ENCODE measurements at places on chromosomes 4 and X.
A peak's percentile ranks its signal among the peaks of the same experiment; 100 is the strongest.

GRCh38 chr4:172895699-172896098 is 272.9 kb upstream of the GALNT7 start:
- DNase-seq = no peak

GRCh38 chr4:119746951-119747350 is 118.3 kb upstream of the PDE5A start:
- no peak for DNase-seq

DNA sequence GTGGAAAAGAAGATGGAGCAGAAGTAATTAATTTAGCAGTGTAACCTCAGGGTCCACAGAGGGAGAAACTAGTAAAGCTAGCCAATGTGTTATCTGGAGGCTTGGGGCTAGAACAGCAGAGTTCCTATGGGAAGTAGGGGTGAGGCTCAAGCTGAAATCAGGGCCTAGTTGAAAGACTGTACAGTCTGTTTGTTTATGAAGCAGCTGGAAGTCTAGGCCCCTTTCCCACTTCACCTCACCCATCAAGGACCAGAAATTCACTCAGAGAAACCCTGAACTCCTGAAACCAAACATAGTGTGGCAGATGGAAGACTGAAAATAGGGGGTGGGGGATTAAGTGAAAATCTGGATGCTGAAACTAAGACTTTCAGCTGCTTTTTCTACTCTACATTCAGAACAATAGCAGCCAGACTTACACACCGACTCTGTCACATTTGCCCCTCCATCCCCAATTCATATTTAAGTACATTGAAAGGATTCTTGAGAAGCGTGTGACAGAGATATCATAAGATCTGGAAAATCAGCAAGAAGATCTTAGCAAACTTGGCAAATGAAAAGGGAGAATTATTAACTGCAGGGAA is 32.6 kb upstream of the FAM241A start:
- no peak for DNase-seq

- DNase-seq = no peak
Measured at GRCh38 chrX:39249999-39250398, 448.7 kb downstream of the MID1IP1 start.

DNA sequence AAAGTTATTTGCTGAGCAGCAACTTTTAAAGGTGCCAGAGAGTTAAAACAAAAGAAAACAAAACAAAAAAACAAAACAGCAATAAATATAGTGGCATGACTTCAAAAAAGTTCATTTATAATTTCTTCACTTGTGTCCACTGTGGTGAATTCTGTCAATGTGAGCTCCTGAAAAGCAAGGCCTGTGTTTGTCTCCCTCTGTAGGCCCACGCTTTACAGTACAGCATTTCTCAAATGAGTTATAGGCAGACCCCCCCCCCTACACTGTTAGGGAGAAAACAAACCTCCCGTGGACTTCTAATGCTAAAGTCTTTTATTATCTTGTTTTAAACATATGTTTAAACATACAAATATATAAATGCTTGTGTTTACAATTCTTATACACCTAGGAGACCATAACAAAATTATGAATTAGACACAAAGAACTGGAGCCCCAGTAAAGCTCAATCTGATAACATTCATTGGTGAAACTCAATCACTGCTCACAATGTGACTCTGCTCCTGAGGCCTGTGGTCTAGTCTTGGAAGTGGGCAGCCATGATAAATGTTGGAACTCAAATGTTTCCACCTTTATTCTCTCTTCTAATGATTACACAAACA is 47.0 kb upstream of the SCOC start:
- no peak for DNase-seq

GRCh38 chr4:55635741-55636655 is at the start of gene NMU:
Gene NMU (minus strand): TSS chr4:55636298. CDS start chr4:55636192, 106 bp downstream.
- DNase-seq = no peak

- DNase-seq = no peak
Measured at GRCh38 chrX:134600714-134601113, 57.6 kb downstream of the PLAC1 start.

DNA sequence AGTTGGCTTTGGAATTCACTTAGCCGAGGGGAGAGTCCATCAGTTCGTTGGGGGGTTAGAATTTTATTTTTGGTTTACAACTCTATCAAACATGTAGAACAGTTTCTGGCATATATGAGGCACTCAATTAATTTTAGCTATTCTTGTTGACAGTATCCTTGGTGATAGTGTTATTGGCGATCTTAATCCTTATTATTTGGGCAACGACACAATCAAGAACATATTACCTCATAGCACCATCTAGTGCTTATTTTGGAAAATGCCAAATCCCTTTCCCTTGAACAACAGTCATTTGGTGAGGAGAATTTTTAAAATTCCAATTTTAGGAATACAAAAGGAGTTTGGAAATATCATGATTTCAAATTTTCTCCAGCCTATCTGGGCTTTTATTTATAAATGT is 17.9 kb upstream of the PGRMC1 start:
- DNase-seq = no peak

DNA sequence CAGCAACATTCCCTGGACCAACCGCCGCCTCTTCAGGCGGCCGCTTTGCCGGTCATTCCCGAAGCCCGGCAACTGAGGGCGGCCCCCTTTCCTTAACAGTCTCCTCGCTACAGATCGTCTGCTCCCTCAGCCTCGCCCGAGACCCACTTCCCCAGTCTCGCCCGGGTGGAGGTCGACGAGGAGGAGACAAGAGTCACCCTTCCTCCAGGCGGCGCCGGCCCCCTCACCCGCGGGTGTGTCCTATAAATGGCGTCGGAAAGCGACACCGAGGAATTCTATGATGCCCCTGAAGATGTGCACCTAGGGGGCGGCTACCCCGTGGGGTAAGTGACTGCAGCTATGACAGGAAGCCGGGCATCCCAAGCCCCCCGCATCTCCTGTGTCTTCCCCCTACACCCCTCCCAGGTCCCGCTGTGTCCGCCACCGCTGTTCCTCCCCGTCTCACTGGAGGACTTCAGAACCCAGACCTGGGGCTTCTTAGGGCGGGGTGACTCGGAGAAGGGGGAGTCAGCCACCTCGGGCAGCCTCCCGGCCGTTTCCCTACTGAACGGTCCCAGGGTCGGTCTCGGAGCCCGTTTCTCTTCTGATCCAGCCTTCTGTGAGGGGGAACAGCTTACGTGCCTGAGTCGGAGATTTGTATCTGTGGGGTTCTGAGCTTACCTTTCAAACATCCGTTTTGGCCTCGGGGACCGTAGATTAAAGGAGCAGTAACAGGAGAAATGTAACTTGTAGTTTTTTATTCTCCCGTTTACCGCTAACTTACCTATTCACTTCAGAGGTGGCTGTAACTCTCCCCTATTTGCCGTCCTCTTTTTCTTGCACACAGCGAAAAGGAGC is 570 bp downstream of the WDR44 start:
- peak; percentile 36 for DNase-seq

GRCh38 chr4:137738375-137738990 is 206.2 kb upstream of the PCDH18 start:
- no peak for DNase-seq

- no peak for DNase-seq
Measured at GRCh38 chrX:109635146-109635545, 10.2 kb upstream of the KCNE5 start.

GRCh38 chrX:9196961-9197640 is 163.2 kb upstream of the FAM9B start:
- DNase-seq = no peak

DNA sequence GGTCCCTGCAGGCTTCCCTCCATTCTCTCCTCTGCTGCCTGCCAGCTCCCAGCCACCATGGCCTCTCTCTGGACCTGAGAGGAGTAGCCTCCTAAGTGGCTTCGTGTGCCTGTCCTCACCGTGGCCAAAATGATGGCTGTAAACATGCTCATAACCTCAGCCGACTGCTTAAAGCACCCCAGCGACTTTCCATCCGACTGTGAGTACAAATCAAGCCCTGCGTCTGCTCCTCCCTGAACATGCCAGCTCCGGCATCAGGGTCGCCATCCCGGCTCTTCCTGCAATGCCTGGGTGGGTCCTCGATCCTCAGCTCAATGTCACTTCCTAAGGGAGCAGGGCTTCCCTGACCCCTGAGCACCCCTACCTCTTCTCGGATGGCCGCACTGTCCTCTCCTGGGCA is 3.3 kb upstream of the SORCS2 start:
- DNase-seq = no peak

GRCh38 chr4:139660568-139661043 is 5.0 kb upstream of the MGST2 start:
- DNase-seq = no peak

GRCh38 chr4:101850698-101851097 is 60.2 kb downstream of the BANK1 start:
- no peak for DNase-seq

DNA sequence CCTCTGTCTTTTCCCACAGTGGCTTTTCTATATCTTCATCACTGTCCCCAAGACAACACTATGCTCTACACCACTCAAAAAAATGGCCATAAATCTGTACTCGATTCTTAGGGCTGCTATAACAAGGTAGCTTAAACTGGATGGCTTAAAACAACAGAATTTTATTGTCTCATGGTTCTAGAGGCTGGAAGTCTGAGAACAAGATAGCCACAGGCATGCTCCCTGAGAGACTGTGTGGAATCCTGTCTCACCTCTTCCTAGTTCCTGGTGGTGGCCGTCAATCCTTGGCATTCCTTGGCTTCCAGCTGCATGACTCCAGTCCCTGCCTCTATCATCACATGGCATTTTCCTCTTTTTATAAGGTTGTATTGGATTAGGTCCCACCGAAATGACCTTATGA is 70.7 kb upstream of the DCLK2 start:
- no peak for DNase-seq
